Small intestine (tissue), 16 donors: ENCODE measurements at places on chromosomes 16 and 17. TPM values are rescaled to one million over a fixed set of nuclear protein-coding genes. Genes with fewer than 3 reads are reported as not detected.
A peak's percentile ranks its signal among the peaks of the same experiment; 100 is the strongest.

DNA sequence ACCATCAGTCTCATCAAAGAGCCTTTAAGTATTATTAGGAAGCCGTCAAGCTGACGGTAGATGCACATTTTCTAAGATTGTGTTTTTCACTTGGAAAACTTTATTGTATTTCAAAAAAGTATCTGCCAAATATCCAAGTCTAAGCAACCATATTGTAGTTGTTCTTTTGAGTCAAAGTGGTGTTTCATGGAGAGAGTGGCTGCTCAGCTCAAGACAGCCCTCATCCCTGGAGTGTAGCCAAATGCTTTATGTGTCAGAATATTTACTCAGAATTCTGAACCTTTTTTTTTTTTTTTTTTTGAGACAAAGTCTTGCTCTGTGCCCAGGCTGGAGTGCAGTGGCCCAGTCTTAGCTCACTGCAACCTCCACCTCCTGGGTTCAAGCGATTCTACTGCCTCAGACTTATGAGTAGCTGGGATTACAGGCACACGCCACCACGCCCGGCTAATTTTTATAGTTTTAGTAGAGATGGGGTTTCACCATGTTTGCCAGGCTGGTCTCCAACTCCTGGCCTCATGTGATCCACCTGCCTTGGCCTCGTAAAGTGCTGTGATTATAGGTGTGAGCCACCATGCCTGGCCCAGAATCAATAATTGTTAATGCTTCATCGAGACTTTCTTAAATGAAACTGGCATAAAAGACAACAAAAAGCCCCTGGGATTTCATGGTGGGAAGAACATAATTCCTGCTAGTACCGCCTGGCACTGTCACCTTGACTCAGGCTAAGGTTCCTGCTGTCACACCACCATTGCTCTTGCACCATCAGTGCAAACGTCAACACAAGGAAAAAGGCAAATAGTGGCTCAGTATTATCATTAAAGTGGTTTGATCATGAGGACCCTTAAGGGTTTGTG is 45.5 kb downstream of the PRKCA start:
- H3K36me3 ChIP-seq: no peaks in the 10 kb centered on the region
- peak; percentile 61 for DNase-seq
- peak overlapping the region; percentile 52 for H3K27ac ChIP-seq
- H3K27me3 ChIP-seq: no peaks in the 10 kb centered on the region
- H3K4me3 ChIP-seq: no peak overlapping the region
- peaks cover 20% of the 10 kb centered on the region for H3K4me1 ChIP-seq

NOD2 gene
- not detected for polyA plus RNA-seq

- no peak overlapping the region for H3K4me3 ChIP-seq
- H3K36me3 ChIP-seq: no peaks in the 10 kb centered on the region
- no peak for DNase-seq
- no peaks in the 10 kb centered on the region for H3K4me1 ChIP-seq
- H3K27ac ChIP-seq: no peak overlapping the region
- H3K27me3 ChIP-seq: no peaks in the 10 kb centered on the region
These were observed 2.0 kb upstream of the SLC43A2 start for GRCh38 chr17:1630662-1631061.

DNA sequence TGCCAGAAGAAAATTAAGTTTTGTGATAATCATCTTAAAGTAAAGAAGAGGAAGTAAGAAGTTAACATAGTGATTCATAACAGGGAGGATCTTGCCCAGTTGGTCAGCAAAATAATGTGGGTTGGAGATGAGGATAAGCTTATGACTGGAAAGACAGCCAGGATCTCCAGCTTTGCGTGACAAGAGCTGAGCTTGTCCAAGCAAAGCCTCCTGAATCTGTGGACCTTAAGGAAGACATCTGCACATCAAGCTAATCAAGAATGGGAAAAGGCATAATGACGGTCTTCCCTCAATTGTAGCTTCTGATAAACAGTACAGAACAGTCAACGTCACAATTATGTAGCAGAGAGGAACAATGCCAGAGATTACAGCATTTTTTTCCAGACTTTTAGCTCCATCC is 744.7 kb upstream of the GOT2 start:
- no peaks in the 10 kb centered on the region for H3K36me3 ChIP-seq
- H3K4me1 ChIP-seq: no peaks in the 10 kb centered on the region
- no peak for DNase-seq
- no peaks in the 10 kb centered on the region for H3K27me3 ChIP-seq
- H3K4me3 ChIP-seq: no peak overlapping the region
- H3K27ac ChIP-seq: no peak overlapping the region

GRCh38 chr16:74650966-74651567 is 15.6 kb downstream of the RFWD3 start:
- H3K36me3 ChIP-seq: peaks cover 47% of the 10 kb centered on the region
- H3K4me3 ChIP-seq: no peak overlapping the region
- no peaks in the 10 kb centered on the region for H3K27me3 ChIP-seq
- H3K4me1 ChIP-seq: no peaks in the 10 kb centered on the region
- H3K27ac ChIP-seq: no peak overlapping the region
- no peak for DNase-seq

GRCh38 chr17:80650751-80651518 is 106.3 kb downstream of the RPTOR start:
- no peak overlapping the region for H3K27ac ChIP-seq
- H3K4me3 ChIP-seq: no peak overlapping the region
- no peaks in the 10 kb centered on the region for H3K36me3 ChIP-seq
- DNase-seq: no peak

DNA sequence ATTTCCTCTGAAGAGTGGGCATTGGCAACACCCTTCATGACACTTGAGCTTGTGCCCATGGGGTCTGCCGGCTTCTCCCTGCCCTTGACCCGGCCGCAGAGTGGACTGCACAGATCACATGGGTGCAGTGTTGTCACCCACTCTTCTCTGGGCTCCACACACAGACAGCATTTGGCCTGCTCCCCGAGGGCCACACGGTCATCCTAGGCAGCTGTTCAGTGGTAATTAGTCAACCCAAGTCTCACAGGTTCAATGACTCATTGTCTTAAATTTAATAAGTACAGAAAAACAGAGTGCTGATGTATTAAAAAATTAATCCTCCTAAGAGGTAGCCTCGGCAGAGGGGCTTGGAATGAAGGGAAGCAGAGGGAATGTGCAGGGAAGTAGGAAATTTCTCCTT is 204.8 kb downstream of the MSI2 start:
- no peaks in the 10 kb centered on the region for H3K4me1 ChIP-seq
- no peak for DNase-seq
- H3K27ac ChIP-seq: no peak overlapping the region
- H3K36me3 ChIP-seq: peaks cover 27% of the 10 kb centered on the region
- no peaks in the 10 kb centered on the region for H3K27me3 ChIP-seq

KRTAP1-1 gene
- not detected for polyA plus RNA-seq

GRCh38 chr16:66270333-66270927 is 96.1 kb upstream of the CDH5 start:
- peaks cover 8% of the 10 kb centered on the region for H3K4me1 ChIP-seq
- DNase-seq: no peak
- H3K36me3 ChIP-seq: no peaks in the 10 kb centered on the region
- H3K27me3 ChIP-seq: peaks cover 2% of the 10 kb centered on the region
- H3K27ac ChIP-seq: no peak overlapping the region
- no peak overlapping the region for H3K4me3 ChIP-seq

CHST4 gene
- polyA plus RNA-seq: not detected

- no peaks in the 10 kb centered on the region for H3K4me1 ChIP-seq
- H3K4me3 ChIP-seq: no peak overlapping the region
- no peak overlapping the region for H3K27ac ChIP-seq
- H3K27me3 ChIP-seq: no peaks in the 10 kb centered on the region
- no peak for DNase-seq
These were observed 150.8 kb downstream of the CPPED1 start for GRCh38 chr16:12652924-12653323.

- H3K4me3 ChIP-seq: no peak overlapping the region
- no peaks in the 10 kb centered on the region for H3K36me3 ChIP-seq
- H3K27ac ChIP-seq: no peak overlapping the region
- no peaks in the 10 kb centered on the region for H3K27me3 ChIP-seq
These were observed 261.4 kb downstream of the MAP2K4 start for GRCh38 chr17:12282056-12282455.

DNA sequence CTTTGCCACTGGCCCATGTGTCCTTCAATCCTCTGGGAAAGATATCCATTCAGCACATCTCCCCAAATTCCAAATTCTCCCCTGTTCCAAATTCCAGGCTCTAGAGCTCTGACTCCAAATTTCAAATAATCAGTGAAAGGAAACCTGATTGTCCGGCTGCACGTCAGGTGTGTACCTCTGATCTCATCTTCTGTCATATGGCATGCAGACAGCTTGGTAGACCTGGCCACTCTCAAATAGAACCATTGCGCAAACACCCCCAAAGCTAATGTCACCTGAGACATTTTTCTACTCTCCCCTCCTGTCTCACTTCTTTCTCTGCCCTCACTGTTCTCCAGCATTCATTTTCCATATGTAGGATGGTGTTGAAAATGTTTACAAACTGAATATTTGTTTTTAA is 337.0 kb upstream of the DYNLRB2 start:
- H3K27me3 ChIP-seq: peaks cover 2% of the 10 kb centered on the region
- no peak overlapping the region for H3K27ac ChIP-seq
- no peaks in the 10 kb centered on the region for H3K36me3 ChIP-seq
- no peak for DNase-seq

RAB26 gene
- 19.5 TPM for polyA plus RNA-seq

DNA sequence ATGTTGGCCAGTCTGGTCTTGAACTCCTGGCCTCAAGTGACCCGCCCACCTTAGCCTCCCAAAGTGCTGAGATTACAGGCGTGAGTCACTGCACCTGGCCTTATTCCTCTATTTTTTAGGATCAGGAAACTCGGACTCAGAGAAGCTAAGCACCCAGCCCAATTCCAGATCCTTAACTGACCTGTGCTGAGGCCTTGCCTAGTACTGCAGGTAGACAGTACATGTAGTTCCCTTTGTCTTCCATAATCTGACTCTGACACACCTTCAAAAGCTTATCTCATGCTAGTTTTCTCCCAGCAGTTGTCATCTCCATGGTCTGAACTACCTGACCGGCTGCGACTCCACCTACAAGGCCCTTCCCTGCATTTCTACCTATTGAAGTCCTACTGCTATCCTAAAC is 65.7 kb upstream of the AXIN2 start:
- no peaks in the 10 kb centered on the region for H3K4me1 ChIP-seq
- peak; percentile 63 for DNase-seq
- H3K36me3 ChIP-seq: no peaks in the 10 kb centered on the region
- no peak overlapping the region for H3K4me3 ChIP-seq
- H3K27ac ChIP-seq: no peak overlapping the region

DNA sequence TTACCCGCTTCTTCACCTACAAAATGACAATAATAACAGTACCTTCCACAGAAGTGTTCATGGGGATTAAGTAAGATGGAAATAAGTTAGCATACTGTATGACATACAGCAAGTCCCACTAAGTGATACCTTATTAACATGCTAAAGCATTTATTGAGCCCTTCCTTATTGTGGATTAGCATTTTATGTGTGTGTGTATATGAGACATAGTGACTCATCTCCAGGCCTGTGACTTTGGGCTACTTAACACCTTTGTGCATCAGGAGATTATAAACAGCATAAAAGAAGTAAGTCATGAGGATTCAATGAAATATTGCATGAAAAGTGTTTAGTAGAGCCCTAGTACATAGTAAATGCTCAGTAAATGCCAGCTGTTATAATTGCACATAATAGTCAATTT is 52.9 kb downstream of the CA10 start:
- DNase-seq: no peak
- no peaks in the 10 kb centered on the region for H3K4me1 ChIP-seq
- no peak overlapping the region for H3K4me3 ChIP-seq
- H3K27ac ChIP-seq: no peak overlapping the region
- H3K27me3 ChIP-seq: no peaks in the 10 kb centered on the region

DNA sequence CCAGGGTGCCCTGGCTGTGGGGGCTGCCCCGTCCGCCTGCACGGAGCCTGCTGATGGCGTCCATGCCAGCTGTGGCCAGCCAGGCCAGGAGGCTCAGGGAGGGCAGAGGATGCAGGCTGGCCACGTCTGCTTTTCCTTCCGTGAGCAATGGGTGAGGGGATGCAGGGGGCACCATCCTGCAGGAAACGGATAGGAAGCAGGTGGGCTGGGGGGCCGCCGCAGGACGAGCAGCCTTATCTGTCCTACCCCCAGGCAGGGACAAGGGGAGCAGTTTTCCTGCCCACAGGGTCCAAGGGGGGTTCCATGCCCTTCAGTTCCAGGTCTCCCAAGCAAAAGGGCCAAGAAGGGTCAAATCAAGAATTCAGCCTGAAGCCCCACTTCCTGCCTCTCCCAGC is 6.8 kb downstream of the DUS1L start:
- H3K27me3 ChIP-seq: no peaks in the 10 kb centered on the region
- H3K36me3 ChIP-seq: peaks cover 18% of the 10 kb centered on the region
- H3K27ac ChIP-seq: no peak overlapping the region
- no peak overlapping the region for H3K4me3 ChIP-seq
- DNase-seq: no peak

GRCh38 chr17:74024871-74025531 is 178.5 kb upstream of the RPL38 start:
- H3K4me1 ChIP-seq: no peaks in the 10 kb centered on the region
- H3K27ac ChIP-seq: no peak overlapping the region
- H3K4me3 ChIP-seq: no peak overlapping the region

KSR1 gene
- 73.8 TPM for polyA plus RNA-seq

GRCh38 chr16:56611281-56611833 is 3.0 kb downstream of the MT2A start:
- peak overlapping the region; percentile 96 for H3K27ac ChIP-seq
- H3K4me1 ChIP-seq: peaks cover 8% of the 10 kb centered on the region
- no peak for DNase-seq
- no peaks in the 10 kb centered on the region for H3K36me3 ChIP-seq
- H3K27me3 ChIP-seq: no peaks in the 10 kb centered on the region

- H3K27ac ChIP-seq: peak overlapping the region; percentile 6
- peaks cover 6% of the 10 kb centered on the region for H3K4me1 ChIP-seq
- no peaks in the 10 kb centered on the region for H3K27me3 ChIP-seq
These were observed 2.8 kb upstream of the RAPGEFL1 start for GRCh38 chr17:40174514-40174913.

GRCh38 chr17:82160075-82160474 is 52.6 kb downstream of the CCDC57 start:
- H3K36me3 ChIP-seq: peaks cover 2% of the 10 kb centered on the region
- no peak for DNase-seq
- H3K4me1 ChIP-seq: no peaks in the 10 kb centered on the region
- H3K27me3 ChIP-seq: no peaks in the 10 kb centered on the region
- H3K27ac ChIP-seq: no peak overlapping the region

DNA sequence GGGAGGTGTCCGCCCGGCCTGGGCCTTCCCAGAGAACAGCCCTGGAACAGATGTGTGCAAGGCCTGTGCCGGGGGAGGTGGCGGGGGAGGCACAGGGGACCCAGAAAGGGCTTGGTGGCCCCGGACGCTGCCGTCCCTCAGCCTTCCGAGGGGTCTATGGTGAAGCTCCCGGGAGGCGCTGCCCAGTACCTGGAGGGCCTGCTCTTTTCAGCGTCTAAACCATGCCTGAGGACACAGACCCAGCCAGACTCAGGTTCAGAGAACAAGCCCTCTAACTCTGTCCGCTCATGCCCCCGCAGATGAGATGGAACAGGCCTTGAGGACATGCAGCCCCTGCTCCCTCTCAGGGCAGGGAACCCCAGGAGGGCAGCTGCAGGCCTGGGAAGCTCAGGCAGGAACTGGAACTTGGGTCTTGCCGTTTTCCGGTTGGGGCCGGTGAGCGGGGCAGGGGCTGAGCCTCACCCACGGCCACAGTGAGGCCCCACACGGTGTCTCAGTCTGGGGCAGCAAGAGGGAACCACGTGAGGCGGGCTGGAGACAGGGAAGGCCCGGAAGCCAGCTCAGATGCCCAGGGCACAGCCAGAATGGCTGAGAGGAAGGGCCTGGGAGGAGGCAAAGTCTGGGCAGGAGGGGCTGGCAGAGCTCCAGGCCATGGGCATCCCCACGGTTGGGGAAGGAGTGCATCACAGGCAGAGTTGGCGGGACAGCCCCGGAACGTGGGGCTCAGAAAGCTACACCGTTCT is 12.5 kb downstream of the SLC16A3 start:
- no peak overlapping the region for H3K4me3 ChIP-seq
- H3K27ac ChIP-seq: peak overlapping the region; percentile 79
- H3K27me3 ChIP-seq: no peaks in the 10 kb centered on the region
- peaks cover 13% of the 10 kb centered on the region for H3K36me3 ChIP-seq
- DNase-seq: peak; percentile 67
